Daoy (cell line): ENCODE measurements at places on chromosomes 3 and 15.
A peak's percentile ranks its signal among the peaks of the same experiment; 100 is the strongest.

DNA sequence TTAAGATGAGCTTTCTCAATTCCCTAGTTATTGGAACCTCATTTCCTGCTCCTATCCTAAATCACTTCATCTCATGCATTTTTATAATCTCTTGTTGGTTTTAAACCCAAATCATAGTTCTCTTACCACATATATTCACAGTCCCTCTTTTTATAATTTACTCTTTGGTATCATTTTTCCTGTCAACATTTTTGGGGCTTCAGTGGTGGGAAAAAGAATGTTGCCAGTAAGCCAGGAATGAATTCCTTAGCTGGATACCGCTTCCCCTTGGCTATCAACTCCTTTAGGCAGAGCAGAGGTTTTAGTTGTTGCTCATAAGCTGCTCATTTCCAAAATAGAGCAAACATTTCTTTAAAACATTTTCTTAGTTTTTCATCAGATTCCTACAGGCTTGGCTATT is 112.3 kb downstream of the GALK2 start:
- DNase-seq = no peak

DNA sequence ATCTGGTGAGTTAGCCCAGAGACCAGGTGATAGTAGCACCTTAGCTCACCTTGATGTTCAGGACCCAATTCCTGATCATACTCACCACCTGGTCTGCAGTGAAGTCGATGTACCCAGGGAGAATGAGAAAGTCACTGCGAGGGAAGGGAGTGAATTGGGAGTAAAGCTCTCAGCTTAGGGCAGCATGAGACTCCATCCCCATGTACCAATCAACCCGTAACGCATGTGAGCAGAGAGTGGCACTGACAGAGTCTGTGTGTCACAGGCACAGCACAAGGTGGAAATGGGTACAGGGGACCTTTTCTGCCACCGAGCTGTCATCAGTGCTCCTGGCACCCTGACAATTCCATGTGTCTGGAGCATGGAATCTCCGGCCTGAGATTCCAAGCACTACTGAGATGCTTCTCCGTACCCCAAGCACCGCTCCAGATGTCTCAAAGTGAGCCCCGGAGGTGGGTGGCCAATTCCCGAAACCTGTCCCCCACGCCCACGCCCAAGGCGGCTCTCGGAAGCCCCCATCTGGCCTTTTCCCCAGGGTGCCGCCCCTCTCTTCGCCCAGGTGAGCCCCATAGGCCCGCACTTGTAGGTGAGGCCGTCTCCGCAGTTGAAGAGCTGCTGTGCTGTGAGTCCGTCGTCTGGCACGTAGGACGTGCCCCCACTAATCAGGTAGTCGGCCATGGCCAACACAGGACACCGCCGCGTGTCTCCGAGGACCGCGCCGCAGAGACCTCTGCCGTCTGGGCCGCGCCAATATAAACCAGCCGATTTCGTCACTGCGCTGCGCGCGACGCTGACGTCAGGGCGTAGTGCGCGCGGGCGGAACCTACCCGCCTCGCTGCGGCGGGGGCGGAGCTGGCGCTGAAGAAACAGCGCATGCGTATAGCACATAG is at the start of gene IMPDH2:
Gene IMPDH2 (minus strand): TSS at position 726 of the 890 bp plus-strand sequence. CDS start 48 bp downstream, at position 678.
- peak; percentile 92 for DNase-seq

- peak; percentile 84 for DNase-seq
Measured at GRCh38 chr3:149808209-149808829, 4.7 kb upstream of the RNF13 start.

DNA sequence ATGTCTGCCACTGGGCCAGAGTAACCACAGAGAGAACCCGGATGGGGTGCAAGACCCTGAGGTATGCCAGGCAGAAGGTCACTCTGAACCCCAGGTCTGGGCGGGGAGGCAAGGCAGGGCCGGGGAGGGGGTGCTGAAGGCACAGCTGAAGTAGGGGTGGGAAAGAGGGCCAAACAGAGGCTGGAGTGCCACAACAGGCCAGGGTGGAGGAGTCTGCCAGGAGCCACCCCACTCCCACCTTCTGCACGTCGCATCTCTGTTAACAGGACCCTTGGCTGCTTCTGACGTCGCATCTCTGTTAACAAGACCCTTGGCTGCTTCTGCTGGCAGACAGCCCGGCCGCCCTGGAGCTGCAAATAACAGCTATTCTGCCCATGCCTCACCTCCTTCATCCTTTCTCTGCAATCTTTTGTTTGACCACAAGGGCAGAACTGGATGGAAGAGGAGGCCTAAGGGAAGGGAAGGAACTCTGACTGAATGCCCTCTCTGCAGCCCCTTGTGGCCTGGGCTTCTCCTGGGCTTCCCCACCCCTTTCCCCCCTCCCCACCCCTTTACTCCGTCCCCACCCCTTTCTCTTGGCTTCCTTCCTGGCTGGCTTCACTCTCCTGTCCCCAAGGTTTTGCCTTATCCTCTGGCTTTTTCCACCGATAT is 20.6 kb upstream of the FBLN2 start:
- DNase-seq = peak; percentile 42

DNA sequence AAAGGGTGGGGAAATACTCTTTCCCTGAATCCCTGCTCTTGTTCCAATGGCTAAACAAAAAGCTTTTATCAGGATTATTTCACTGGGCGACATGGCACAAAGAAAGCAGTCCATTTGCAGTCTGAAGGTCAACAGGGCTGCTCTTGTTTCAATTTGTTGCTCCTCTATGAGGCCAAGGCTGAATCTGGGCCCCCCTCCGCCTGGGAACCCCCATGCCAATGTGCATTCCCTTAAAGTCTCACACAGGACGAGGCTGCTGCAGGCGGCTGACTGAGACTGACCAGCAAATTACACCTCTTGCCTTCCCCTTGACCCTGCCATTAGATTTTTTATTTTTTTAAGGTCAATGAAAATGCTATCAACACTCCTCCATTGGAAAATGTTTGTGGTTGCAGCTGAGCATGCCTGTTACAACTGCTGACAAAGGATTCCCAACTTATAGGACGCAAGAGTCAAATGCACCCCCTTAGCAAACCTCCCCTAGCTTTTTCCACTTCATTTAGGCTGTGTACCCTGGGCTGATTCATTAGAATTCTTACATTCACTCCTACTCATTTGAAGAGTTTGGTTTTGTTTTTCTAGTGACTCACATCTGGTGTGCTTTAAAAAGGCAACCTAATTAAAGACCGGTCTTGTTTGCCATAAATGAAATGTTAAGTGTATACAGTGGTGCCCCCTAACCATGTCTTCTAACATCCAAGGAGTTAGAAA is 60.8 kb upstream of the ARHGEF3 start:
- peak; percentile 61 for DNase-seq

DNA sequence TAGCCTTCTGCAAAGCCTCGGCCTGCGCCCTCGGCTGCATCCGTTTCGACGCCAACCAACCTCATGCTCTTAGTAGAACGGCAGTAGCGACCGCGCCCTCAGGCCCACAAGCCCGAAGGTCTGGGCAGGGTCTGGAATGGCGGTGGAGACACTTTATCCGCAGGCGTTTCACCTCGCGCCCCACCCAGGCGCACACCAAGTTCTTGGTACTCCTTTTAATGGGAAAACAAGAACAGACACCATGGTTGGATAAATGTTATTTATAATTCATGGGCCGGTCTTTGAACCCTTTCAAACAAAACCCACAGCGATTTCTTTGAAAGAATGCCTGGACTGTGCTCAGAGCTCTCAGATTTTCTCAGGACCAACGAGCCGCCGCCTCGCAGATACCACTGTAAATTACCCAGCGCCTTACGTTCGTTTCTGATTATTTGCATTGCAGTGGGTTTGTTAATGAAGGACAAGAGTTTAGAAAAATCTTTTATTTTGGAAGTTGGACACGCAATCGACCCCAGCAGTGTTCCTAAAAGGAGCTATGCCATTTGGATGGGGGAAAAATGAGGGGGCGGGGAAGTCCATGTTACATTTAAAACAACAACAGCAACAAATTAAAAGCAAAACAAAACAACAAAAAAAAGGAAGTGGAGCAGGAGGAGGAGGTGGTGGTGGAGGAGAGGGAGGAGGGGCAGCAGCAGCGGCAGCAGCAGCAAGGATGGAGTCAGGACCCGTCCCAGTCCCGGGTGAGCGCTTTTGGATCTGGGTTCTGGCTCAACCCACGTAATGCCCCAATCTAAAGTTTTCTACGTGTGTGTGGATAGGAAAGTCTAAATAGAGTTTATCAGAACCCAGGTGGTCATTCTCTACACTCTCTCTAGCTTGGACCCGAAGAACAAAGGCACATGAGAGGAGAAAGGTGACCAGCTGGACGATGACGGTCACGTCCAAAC is 993 bp upstream of the ISL2 start:
- peak; percentile 39 for DNase-seq

GRCh38 chr3:111803123-111803593 is 55.9 kb upstream of the PHLDB2 start:
- DNase-seq = peak; percentile 87

DNA sequence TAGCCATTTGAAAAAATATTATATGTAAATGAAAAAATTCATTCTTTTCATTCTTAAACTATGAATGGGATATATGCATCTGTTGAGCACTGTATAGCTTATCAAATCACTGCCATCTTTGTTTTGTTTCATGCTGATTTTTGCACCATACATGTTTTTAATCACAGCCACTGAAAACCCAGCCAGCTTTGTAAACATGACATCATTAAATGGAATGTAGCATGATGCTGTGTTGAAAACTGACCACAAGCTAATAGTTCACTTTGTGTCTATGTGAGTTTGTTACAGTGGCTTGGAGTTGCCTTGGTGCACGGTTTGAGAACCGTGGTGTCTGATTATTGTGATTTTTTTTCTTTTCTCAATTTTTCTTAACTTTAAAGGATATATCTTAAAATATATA is 75.7 kb downstream of the GMPS start:
- peak; percentile 13 for DNase-seq

DNA sequence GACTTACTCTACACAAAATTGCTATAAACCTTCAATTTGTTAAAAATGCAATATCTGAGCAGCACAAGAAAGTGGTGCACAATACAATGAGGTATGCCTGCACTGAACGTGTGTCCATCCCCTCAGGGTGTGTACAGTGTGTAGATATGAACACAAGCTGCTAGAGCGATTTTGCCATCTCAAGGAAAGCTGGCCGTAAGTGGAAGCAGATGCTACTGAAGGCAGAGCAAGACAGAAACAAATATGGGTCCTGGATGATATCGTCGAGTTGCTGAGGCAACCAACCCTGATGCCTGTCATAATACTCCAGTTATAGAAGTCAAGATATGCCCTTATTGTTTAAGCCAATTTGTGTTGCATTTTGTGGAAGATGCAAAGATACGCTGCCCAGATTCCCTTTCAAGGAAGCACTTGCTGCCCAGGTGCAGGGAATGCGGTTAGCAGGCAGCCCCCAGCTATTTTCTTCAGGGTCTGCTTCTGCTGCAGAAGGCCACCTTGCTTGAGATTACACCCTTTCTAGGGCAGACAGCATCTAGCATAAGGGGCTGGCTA is 25.8 kb upstream of the EHHADH start:
- DNase-seq = no peak

DNA sequence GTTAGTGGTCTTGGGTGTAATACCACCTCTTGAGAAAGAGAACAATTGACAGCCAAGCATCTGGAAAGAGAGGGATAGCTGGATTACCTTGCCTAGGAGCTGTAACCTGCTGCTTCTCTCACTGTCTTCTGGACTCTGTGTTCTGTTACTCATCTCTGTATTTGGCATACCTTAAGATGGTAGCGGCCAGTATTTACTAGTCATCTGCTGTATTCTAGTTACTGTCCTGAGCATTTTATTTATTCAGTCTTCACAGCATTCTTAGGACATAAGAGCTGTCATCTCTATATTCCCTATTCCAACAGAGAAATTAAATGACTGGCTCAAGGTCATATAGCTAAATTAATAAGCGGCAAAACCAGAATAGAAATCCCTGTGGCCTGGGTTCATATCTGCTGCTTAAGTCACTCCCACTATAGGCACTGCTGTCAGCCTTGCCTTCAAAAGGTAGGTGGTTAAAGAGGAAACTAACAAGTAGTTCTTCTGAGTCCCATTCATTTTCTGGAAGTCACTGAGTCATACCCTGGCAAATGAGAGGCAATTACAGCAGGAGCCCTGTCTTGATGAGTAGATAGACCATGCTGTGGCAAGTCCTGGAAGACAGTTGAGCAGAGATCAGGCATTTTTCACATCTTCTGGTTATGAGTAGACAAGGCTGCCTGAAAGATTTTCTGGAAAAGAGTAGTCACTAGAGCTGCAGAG is 68.2 kb downstream of the RAB7A start:
- peak; percentile 71 for DNase-seq

GRCh38 chr3:153528473-153528872 is 366.4 kb downstream of the RAP2B start:
- no peak for DNase-seq

DNA sequence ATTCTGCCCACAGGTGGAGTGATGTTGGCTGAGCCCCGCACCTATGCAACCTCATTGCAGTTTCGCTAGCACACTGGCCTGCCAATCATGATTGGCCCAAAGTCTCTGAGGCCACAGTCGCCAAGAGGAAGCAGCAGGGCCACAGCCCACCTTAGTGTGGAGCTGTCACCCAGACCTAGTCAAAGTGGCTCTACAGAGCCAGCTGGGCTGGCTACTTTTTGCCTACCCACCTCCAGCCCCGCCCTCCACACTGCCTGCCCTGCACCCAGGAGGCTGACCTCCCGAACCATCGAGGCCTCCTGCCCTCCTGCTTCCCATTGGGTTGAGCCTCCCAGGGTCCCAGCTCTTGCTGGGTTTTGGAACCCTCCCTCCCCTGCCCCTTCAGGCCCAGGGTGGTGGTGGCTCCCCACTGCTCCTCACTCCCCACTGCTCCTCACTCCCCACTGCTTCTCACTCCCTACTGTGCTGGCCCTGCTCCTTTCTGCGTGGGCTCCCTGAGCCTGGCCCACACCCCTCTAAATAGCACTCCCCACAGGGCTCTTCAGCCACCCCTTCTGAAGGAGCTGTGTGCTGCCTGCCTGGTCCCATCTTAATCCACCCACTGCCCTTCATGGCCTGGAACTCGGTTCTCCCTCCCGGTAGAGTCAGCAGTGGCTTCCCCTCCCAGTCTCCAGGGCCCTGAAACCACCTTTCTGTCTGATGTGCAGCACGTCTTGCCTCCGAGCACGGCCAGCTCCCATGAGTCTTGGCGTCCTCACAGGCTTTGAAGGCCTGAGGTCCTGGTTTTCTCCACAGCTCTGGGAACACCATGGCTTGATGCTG is 89.3 kb downstream of the WNT7A start:
- no peak for DNase-seq

- DNase-seq = no peak
Measured at GRCh38 chr3:3531476-3531875, 267.8 kb upstream of the LRRN1 start.

DNA sequence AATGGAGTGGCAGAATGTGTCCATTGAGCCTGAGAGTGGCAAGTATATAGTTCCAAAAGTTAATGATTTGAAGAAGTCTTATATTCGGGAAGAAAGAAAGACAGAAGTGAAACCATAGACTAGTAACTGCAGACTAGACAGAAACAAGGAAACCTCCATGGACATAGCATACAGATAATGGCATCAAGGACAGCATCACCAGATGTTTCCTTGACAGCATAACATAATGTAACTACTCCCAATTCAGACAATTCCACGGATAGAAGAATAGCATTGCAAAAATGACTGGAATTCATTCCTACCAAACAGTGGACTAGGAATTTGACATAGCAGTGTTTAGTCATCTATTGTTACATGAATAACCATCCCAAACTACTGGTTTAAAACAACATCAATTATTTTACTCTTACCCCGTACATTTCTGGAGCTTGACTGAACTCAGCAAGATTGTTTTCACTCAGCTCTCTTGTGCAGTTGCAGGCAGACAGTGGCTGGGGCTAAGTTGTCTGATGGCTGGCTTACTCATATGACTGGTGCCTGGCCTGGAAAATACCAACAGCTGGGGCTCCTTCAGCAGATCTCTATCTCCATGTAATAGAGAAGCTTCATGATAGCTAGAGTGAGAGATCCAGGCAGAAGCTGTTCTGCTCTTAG is 109.7 kb upstream of the GADL1 start:
- peak; percentile 10 for DNase-seq
